PC-3 (cell line): ENCODE measurements at places on chromosomes 16 and 17.

DNA sequence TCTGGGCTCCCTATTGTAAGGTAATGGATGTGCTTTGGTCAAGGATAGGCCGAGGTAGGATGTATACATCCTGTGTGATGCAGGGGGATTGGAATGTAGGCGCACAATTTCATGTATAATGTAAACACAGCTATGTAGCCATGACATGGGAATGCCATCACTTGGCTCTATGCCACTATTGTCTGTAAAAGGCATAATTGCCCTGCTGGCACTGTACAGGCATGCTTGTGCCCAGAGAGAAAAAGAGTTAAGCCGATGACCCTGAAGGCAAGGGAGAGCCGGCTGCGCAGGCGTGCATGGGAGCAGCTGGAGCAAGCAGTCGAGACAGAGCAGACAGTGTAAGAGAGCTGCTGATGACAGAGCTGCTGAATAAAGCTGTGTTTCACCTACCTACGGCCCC, 212.5 kb upstream of the CPHXL start:
- peak; percentile 40 for DNase-seq

DNA sequence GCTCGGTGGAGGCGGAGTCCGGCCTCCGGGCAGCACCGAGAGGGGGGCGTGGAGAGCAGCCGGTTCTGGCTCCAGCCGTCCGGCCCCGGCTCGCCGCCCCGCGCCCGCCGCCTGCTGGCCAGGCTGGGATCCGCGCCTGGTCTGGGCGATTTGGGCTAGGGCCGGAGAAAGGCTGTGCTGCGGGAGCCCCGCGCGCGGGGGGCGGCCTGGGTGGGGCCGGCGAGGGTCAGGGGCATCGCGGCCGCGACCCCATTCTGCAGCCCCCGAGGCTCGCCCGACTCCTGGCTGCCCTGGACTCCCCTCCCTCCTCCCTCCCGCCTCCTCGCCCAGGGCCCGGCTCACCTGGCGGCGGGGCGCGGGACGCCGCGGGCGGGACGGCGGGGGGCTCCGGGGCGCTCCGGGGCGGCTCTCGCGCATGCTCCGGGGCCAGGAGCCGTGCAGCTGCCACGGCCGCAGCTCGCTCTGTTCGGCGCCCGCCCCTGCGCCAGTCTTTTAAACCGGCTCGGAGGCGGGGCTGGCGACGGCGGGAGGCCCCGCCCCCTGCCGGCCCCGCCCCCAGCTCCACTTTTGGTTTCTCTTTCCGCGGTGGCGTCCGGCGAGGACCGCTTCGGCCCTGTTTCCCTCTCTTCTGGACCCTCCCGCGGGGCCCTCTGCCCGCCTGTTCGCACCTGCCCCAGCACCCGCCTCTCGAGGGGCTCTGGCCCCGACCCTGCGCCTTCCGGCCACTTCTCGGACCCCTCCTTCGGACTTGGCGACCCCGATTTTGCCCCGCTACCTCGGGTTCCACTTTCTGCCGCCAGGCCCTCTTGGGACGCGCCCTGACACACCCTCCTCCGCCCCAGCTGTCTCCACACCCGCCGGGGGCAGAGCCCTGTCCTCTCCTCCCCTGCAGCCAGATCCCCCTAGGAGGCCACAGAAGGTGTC, at the start of gene SOCS1:
Gene SOCS1, minus strand, starts transcription at position 468 of the 924 bp plus-strand sequence. CDS start 726 bp downstream, outside the sequence.
- peak; percentile 82 for DNase-seq

GRCh38 chr16:22660441-22661160, 149.9 kb downstream of the NPIPB5 start:
- no peak for DNase-seq

GRCh38 chr17:62625184-62625869, 2.1 kb upstream of the MRC2 start:
- no peak for DNase-seq

- no peak for DNase-seq
These were observed 13.5 kb upstream of the FBXO47 start for GRCh38 chr17:38980490-38981217.

DNA sequence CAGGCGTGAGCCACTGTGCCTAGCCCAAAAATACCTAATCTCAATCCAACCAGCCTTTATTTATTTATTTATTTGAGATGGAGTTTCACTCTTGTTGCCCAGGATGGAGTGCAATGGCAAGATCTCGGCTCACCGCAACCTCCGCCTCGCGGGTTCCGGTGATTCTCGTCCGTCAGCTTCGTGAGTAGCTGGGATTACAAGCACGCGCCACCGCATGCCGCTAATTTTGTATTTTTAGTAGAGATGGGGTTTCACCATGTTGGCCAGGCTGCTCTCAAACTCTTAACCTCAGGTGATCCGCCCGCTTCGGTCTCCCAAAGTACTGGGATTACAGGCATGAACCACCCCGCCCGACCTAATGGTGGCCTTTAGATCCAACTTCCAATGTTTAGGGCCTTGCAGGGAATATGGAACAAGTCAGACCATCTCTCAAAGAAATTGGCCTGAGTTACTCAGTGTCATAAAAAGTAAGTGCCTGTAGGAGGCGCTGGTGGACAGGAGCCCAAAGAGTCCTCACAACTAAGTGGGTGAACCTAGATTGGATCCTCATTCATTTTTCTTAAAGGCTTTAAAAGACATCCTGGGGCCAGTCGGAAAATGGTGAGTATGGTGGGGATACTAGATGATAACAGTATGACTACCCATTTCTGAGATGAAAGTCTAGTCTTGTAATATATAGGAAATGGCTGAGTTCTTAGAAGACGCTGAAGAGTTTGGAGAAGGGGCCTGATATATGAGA, 4.6 kb downstream of the ZSCAN10 start:
- peak; percentile 54 for DNase-seq

DNA sequence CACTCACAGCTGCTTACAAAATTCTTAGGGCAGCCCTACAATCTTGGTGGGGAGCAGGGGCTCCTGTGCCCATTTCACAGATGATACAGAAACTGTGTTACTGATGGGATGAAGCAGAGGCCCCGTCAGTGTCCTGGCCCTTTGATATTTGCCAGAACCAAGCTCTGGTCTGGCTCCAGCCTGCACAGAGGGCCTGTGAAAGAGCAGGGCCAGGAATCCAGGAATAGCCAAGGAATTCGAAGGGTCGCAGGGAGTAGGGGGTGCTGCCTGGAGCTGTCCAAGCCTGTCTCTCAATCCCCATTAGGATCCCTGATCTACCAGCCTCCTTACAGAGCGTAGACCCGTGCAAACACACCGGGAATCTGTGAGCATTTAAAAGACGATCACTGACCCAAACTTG, 86.3 kb upstream of the RCVRN start:
- DNase-seq: no peak

GRCh38 chr16:57112403-57113041, 20.1 kb downstream of the CPNE2 start:
- DNase-seq: no peak

- no peak for DNase-seq
These were observed 11.5 kb upstream of the HAS3 start for GRCh38 chr16:69093974-69094373.

DNA sequence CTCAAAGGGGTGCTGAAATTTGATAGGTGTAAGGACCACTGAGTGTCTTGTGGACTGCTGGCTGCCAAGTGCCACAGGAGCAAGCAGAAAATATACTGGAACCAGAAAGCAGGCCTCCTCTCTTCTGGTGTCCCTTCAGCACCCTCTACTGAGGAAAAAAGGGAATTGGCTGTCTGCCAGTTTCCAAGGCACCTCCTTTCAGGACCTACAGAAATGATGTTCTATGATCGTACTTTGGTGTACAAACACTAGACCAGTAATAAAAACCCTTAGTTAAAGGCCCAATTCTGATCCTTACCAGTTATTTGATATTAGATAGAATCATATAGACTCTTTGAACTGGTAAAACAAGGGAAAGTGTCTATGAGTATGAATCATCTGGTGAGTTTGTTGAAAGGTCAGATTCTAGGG, 35.8 kb upstream of the BCAS3 start:
- DNase-seq: peak; percentile 93

DNA sequence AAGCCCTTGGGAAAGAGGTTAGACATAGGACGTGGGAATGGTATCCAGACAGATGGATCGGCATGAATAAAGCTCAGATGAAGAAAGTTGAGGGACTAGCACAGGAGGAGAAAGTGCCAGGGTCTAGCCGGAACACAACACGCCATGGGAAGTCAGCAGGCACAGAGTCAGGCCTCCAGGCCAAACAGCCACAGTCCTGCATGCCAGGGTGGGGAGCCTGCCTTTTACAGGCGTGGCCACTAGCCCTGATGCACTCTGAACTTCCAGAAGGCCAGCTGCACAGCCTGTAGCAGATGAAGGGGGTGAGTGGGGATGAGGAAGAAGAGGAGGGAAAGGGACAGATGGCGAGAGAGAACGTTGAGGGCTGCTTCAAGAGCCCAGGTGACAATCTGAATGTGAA, 5.2 kb downstream of the B9D1 start:
- DNase-seq: no peak

DNA sequence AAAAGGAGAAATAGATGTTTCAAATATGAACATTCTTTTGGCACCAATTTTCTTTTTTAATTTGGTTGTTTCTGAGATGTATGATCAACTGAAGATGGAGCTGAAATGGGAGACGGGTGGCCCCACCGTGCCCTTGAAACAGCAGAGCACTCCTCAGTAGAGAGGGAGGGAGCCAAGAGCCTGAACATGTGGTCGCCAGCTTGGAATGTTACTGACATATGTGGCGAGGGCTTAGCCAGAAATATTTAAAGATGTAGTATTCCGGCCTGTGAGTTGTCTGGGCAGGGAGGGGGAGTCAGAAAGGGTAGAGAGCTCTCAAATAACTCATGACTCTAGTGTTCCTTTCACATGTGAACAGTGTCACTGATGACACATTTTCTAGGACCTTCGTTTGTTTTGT, 13.3 kb upstream of the MRC2 start:
- DNase-seq: peak; percentile 27

DNA sequence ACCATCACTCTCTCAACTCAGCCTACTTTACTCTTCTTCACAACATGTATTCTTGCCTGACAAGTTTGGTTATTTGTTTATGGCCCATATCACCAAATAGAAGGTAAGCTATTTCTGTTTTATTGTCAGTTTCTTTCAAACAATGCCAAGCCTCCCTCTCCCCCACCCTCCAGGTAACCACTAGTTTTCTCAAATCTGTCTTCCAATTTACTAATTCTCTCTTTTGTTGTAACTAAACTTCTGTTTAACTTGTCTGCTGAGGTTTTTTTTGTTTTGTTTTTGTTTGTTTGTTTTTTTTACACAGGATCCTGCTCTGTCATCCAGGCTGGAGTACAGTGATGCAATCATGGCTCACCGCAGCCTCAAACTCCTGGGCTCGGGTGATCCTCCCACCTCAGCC, 34.9 kb downstream of the CHCT1 start:
- DNase-seq: no peak

DNA sequence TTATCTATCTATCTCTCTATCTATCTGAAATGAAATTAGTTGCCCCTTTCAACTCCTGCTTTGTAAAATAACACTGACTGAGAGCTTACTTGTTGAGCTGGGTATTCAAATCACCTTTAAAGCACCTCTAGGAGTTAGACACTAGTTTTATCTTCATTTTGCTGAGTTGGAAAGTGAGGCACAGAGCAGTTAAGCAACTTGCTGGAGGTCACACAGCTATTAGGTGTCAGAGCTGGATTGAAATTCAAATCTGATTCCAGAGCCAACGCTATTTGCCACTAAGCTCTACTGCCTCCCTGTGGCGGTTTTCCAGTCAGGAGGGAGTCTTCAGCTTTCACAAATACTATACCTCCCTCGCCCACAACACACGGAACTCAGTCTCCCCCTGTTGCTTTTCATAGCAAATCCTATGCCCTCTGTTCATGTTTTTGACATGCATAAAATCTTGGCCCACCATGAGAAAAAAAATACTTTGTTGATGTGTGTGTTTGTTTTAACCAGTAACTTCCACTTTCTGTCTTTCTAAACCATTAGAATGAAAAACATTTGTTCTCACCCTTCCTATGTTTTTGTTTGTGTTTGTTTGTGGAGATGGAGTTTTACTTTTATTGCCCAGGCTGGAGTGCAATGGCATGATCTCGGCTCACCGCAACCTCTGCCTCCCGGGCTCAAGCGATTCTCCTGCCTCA, 74.8 kb upstream of the SMURF2 start:
- peak; percentile 83 for DNase-seq
